ENCODE measurements at places on chromosomes 1 and 21.

DNA sequence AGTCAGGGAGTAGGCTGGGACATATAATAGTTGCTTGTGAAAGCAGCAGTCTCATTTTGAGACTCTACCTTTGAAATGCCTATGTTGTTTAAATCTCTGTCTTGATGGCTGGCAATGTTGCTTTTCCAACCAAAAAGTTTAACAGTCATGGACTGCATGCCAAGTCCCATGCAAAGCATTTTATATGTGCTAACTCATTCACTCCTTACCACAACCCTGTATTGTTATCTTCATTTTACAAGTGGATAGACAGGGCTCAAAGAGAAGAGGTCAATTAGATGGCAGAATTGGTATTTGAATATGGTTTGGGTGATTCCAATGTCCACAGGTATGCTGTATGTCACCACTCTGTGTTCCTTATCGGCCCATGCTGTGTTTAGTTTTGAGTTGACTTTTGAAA is 331.4 kb upstream of the USP24 start:
- DNase-seq, result no peak

DNA sequence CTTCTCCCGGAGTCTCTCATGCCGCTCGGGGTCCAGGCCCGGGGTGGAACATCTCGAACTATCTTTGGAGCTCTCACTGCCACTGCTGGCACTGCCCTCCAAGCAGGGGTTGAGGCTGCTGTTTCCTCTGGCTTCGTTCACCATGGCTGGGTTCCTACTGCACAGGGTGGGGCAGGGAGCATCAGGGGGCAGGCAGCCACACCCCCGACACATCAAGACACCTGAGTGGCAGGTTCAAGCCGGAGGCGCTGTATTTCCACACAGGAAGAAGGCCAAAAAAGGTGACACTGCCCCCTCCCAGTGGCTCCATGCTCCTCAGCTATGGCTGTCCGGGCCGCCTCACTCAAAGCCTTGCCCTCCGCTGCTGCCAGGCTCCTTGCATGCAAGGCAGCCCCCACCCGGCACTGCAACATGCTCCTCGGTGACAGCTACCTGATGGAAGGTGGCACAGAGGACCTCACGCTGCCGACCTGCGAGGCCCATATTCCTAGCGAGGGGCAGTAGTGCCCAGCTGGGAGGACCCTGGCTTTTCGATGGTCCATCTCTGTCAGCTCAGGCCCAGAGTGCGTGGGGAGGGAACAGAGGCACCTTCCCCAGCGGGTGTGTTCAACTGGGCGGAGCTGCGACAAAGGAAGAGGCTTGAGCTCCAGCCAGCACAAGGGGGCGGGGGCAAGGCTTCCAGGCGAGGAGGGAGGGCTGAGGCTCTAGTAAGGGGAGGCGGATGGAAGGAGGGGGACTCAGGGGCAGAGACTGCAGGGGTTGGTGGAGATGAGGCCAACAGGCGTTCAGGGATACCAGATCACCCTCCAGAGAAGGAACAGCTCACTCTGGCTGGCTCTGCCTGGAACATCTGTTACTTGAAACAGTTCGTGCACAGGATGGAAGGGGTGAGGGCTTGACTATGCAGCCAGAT is 2.5 kb downstream of the MTHFR start:
- DNase-seq, result peak; percentile 90

GRCh38 chr1:2258996-2259395 is 30.9 kb downstream of the SKI start:
- no peak for DNase-seq

DNA sequence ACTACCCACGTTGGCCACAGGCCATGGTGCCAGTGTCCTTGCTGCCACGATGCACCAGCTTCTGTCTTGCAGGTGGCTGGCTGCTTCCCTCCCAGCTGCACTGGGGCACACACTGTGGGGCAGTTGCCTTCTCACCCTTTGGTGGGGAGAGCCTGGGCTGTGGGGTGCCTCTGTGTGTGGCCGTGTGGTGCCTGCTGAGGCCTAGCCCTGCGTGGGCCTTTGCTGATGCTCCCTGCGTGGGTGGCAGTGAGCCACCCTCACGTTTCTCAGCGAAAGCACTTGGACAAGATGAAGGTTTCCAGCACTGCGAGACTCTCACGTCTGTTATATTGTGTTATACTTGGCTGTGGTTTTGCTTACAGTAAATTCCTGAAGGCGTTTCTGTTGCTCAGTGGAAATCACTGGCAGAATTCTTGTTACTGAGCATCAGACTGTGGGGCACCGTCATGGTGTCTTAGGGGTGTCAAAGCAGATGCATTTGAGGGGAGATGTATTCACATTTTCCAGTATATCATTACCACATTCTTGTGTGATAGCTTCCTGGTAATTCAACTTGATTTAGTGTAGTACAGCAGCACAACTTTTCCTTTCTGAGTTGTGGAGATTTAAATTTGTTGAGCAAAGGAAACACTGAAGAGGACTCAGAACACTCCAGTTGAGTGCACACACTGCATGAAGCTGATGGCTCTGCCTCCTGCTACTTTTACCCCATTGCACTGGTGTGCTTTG is 124.7 kb downstream of the PCBP3 start:
- DNase-seq, result no peak

GRCh38 chr1:168751195-168751650 is 22.2 kb upstream of the DPT start:
- no peak for DNase-seq

DNA sequence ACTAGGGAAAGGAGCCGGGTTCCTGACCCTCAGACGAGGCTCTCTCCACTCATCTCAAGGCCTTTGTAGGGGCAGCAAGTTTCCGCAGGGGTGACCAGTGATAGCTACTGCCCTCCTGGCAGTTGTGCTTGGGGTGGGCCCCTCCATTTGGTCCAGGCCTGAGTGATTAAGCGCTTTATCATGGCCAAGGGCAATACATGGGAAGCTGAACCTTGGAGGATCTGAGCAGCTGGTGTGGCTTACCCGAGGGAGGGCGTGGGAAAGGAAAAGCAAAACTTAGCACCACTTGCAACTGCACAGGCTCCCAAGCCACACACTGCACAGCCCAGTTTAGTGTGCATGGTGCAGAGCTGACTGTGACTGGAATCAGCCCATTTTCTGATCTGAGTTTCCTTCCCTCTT is 47.8 kb downstream of the GADD45A start:
- no peak for DNase-seq

- no peak for DNase-seq
Measured at GRCh38 chr1:151210830-151211229, 12.5 kb downstream of the PIP5K1A start.

- DNase-seq, result no peak
Measured at GRCh38 chr21:42093991-42094421, 22.9 kb downstream of the UMODL1 start.

DNA sequence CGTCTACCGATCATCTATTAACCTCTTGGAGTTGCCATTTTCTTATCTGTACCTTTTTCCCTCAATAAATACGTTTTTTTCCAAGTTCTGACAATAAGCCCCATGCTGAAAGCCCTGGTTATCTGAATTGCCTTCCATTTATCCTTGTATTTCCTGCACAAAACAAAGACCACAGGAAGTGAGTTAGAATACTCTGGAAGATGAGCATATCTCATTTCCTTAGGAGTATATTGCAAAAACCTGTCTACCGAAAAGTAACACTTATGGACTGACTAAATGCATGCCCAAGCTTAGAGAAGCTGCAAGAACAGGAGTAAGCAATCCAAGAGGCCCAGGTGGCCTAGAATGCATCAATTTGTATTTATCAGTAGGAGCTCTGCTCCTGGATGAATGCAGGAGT is 39.9 kb downstream of the DIRAS3 start:
- DNase-seq, result no peak

- no peak for DNase-seq
Measured at GRCh38 chr21:31531967-31532366, 127.5 kb upstream of the SOD1 start.
